NCI-H460 (cell line): ENCODE measurements at places on chromosomes 2 and 18.

- DNase-seq: peak; percentile 66
These were observed 3.1 kb upstream of the GMPPA start for GRCh38 chr2:219495531-219496122.

DNA sequence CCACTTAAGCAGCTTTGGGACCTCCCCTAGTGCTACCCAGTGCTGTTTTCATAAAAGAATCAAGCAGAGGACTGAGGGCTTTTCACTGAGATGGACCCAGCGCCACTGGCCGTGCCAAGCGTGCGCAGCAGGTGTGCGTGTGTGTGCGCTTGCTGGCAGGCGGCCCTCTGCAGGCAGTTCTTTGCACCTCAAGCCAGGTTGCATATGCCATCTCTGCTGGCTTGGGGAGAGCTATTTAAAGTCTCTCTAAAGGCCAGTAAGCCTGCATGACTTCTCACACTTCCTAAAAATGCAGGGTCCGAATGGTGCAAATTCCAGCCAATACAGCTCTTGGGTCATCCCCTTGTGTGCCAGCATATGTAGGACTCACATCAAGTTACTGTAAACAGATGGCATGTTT, 255.5 kb downstream of the RNF152 start:
- no peak for DNase-seq

DNA sequence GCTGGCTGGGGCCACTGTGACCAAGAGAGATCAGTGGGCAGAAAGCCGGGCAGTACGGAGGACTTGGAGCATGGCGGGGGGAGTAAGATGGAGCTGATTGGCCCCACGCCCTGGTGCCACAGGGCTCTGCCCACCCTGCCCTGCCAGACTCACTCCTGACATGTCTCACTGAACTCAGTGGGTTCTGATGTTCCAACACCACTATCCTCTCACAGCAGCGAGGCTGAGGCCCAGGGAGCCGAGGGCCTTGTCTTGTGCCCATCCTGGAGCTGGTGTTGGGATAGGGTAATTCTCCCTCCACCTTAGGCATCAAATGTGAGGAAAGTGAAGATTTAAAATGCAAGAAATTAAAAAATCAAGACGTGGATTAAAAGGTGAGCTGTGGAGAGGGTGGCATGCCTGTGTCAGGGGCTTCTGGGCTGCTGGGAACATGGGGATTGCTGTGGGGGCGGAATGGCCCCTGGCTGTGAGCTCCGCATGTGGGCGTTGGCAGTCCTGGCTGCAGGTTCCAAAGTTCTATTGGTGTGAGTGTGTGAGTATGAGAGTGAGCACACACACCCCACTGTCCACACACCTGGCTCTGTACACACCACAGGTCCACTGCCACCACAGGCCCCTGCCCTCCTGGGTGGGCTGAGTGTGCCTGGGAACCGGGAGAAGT, 283.5 kb upstream of the HS6ST1 start:
- DNase-seq: no peak

DNA sequence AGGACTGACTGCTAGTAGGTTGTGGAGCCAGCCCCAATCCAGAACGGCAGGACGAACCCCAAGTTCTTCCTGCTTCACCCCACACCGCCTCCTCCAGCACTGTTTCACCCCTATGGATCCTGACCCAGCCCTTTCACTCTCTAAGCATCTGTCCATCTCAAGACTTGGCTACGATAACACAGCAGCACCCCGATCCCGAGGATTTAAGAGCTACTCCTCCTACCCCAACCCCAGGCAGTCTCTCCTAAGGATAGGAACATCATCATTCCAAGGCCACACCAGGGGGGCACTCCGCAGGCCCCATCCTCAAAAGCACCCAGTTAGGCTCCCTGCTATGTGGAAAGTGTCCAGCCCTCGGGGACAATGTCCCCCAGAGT, 645 bp downstream of the KCTD18 start:
- DNase-seq: no peak

- DNase-seq: no peak
These were observed 28.6 kb upstream of the VWC2L start for GRCh38 chr2:214382229-214382628.

GRCh38 chr2:65598996-65599395, 166.6 kb upstream of the SPRED2 start:
- DNase-seq: no peak

DNA sequence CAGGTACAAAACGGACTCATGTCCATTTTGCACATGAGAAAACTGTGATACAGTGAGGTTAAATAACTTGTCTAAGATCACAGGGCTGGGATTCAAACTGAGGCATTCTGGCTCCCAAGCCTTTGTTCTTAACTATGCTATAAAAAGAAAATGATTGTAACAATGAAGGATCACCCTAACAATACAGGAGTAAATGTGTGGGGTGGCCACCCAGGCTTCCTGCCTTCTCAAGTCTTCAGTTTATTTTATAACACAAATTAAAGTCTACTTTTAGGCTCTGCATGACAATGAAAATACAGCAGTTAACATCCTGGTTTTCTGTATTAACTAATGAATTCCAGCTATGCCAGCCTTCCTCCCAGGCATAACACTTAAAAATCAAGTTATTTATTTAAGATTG, 7.6 kb downstream of the WDFY1 start:
- no peak for DNase-seq

DNA sequence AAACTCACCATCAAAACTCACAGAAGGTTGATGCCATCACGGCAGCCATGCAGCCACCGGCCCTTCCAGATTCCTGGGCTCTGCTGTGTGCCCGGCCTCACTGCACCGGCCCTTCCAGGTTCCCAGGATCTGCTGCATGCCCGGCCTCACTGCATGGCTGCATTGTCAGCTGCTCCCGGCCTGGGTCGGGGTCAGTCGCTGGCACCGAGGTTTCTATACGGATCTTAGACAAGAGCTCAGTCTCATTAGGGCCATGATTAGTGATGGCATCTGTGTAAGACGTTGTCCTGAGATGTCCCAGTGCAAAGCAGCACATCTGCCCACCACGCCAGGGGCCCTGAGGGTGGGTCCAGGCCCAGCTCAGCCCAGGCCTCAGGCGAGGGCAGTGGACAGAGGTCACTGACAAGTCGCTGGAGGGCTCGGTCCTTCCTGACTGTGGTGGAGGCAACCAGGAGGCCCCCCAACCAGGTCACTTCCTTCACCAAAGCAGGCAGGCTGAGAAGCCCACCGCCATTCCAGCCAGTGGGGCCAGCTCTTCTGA, 29.4 kb downstream of the TMEM18 start:
- DNase-seq: no peak

GRCh38 chr2:215614296-215614695, 178.4 kb upstream of the FN1 start:
- DNase-seq: no peak

DNA sequence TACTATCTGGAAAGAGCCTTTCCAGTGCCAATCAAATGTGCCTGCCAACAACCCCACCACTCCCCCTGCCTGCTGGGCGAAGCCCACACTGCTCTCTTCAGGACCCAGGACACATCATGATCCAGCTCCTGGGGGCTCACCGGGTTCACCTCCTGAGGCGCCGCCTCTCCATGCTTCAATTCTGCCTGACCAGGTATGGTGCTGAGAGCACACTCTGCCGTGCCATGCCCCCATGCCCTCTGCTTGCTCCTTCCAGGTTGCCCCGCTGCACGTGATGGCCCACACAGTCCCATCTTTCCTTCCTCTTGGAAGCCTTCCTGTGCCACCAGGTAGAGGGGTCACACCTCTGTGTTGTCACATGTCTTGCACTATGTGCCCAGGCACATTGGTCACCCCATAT, 47.5 kb downstream of the ASB18 start:
- no peak for DNase-seq

DNA sequence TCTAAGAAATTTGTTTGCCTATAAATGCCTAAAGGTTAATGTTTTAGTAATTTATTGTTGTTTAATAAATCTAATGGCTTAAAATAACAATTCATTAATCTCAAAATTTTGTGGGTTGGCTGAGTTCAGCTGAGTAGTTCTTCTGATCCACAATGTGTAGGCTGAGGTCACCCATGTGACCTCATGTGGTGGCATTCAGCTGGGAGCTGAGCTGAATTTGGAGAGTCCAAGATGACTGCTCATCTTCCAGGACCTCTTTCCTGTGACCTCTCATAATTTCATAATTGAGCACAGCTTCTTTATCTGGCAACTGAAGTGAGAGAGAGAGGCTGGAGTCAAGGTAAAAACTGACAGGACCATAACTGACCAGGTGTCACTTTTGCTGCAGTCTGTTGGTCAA, 132.4 kb downstream of the TXNL1 start:
- DNase-seq: no peak

- DNase-seq: no peak
These were observed 10.0 kb downstream of the LRATD1 start for GRCh38 chr2:14642499-14642898.

- DNase-seq: no peak
These were observed 201.1 kb downstream of the VAPA start for GRCh38 chr18:10114717-10115463.

DNA sequence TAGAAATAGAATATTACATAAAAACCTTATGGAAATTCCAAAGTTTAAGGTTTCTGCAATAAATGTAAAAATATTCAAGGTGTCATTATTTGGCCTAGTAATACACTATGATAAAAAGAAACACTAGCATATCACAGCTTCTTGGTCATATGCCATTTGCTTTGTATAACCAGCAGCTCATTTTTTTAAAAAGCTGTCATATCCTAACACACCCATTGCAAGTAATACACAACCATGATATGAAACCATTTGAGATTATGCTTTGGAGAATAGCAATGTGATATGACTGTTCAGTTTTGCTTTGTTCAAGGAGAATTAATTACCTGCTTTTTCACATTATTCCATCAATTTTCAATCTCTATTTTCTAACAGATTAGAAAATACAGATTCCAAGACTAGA, 149.0 kb downstream of the IKZF2 start:
- no peak for DNase-seq

- no peak for DNase-seq
These were observed 34.3 kb downstream of the TWIST2 start for GRCh38 chr2:238882082-238882755.

- no peak for DNase-seq
These were observed 150.9 kb upstream of the REV1 start for GRCh38 chr2:99640635-99641151.

- DNase-seq: no peak
These were observed 47.4 kb upstream of the ANKRD62 start for GRCh38 chr18:12046046-12046750.

DNA sequence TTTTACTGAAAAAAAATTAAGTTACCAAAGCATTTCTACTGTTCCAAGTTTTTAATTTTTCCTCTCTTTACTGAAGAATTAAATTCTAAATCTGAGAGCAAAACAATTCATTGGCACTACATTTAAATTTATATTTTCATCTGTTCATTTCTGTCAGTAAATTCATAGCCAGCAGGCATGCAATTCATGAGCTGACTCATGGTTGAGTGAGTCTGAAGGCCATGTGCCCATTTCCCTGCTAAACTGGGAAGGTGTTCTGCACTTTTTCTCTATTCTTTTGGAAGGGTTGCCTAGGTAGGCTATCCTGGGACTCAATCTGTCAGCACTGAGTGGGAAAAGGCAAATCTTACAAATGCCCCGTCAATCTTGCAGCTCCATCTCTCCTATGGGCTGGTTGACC, 88.7 kb downstream of the KLHL14 start:
- no peak for DNase-seq

GRCh38 chr18:62420513-62421209, 95.6 kb downstream of the TNFRSF11A start:
- no peak for DNase-seq

GRCh38 chr2:43212931-43213330, 13.5 kb downstream of the ZFP36L2 start:
- DNase-seq: no peak

DNA sequence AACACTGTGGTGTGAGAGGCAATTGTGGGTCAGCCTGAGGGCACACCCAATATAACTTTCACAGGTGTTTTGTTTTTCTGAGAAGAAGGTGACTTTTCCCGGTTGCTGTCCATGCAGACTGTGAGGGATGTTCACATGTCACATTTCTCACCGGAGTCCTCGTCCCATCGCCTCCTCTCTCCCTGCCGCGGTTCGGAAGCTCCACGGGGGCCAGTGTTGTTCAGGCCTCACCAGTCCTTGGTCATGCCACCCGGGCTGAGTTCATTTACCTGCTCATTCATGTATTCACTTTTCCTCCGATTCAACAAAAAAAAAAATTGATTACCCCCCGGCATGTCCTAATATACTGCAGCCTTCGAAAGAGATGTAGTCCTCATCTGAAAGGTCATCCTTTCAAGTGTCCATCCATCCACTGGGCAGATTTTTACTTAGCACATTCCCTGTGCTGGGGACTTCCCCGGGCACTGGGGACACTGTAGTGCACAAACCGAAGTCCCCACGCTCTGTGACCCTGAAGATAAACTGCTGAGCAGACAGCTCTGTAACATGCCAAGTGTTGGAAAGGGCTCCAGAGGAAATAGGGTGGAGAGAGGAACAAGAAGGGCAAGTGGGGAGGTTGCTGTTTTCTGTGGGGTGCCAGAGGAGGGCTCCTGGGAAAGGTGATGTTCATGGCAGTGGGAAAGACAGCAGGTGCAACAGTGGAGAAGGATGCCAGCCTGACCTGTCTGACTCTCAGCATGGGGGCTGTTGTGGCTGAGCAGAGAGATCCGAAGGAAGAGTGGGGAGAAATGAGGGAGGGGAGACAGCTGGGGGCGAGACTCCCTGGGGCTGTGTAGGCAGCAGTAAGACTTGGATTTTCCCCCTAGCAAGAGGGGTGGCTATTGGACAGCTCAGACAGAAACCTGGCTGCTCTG, 22.4 kb downstream of the LRRFIP1 start:
- no peak for DNase-seq

GRCh38 chr2:69565431-69565839, 78.1 kb downstream of the AAK1 start:
- DNase-seq: peak; percentile 38

- no peak for DNase-seq
These were observed 87.7 kb downstream of the LIMS1 start for GRCh38 chr2:108621687-108622681.

DNA sequence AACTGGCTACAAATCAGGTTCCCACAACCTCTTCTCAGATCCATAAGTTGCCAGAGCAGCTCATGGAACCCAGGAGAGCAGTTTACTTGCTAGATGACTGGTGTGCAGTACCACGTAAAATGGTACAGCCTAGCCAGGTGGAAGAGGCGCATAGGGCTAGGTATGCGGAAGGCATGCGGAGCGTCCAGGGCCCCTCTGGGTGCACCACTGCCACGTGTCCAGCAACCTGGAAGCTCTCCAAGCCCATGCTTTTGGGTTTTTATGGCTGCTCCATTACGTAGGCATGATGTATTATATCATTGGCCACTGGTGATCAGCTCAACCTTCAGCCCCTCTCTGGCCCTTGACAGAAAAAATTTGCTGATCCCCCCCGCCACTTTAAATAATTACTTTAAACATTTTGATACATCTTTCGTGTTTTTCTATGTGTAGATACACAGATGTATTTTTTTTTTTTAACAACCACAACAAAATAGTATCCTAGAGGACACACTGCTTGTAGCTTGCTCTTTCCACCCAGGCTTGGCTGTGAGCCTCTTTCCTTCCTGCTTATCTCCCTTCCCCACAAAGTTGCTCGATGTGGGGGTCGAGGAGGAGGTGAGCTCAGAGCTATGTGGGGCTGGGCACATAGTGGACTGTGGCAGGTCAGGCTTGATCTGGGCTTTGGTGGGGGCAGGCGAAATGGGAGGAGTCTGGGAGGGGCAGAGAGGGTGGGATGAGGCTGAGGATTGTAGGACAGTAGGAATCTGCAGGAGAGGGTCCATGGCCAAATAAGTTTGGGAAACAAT, 65.4 kb upstream of the MCFD2 start:
- DNase-seq: no peak

GRCh38 chr2:19839438-19839837, 62.3 kb downstream of the TTC32 start:
- DNase-seq: no peak
